ENCODE measurements at places on chromosomes 11 and 22.
A peak's percentile ranks its signal among the peaks of the same experiment; 100 is the strongest.

DNA sequence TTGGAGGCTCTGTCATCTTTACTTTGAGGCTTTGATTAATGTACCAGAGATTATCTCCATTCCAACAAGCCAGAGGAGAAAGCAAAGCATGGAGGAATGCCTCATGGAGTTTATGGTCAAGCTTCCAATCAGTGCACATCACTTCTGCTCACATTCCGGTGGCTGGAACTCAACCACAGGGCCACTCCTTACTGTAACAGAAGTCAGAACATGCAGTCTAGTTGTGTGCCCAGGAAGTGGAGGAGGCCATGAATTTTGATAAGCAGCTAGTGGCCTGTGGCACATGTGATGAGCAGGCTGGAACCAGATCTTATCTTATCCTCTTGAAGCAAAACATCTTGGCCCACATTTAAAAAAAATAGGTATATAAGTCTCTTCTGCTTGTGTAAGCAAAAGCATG, 258.9 kb upstream of the ARHGAP20 start:
- DNase-seq, result no peak

- no peak for DNase-seq
Observed at GRCh38 chr11:70713988-70714665, 315.8 kb downstream of the CTTN start.

DNA sequence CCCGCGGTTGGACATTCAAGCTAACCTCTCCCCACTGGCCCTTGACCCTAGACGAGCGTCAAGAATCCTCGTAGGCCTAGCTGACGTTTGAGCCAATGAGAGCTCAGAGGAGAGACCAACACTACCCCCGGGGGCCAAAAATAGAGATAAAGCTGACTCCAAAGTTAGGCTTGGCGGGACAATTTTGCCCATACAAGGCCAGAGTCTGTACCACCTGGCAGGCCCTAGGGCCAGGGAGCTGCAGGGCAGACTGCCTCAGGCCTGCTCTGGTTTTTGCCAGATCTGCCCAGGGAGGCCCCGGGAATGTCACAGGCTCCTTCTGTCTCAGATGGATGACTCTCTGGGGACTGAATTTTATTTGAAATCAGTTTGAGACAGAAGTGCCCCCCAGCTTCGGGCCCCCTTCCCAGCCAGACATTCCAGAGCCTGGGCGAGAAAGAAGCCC, 40.8 kb upstream of the ACCSL start:
- DNase-seq, result no peak

DNA sequence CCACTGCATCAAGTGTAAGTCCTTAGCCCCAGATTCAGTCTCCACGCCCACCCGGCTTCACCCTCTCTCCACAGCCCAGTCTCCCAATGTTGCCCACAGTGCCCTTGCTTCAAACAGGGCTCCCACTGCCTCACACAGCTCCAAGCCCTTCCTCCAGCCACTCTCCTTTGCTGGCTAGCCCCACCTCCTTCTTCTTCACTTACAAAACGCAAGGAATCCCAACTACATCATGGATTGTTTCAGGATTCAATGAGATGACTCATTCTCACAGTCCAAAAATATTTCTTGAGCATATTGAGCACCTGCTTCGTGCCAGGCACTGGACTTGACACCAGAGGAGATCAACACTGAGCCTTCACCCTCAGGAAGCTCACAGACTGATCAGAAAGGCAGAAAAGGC, 533.5 kb downstream of the BUD13 start:
- no peak for DNase-seq

GRCh38 chr11:76798202-76798581, 15.0 kb downstream of the TSKU start:
- DNase-seq, result no peak

GRCh38 chr22:39985383-39986035, 9.2 kb upstream of the FAM83F start:
- DNase-seq, result no peak

DNA sequence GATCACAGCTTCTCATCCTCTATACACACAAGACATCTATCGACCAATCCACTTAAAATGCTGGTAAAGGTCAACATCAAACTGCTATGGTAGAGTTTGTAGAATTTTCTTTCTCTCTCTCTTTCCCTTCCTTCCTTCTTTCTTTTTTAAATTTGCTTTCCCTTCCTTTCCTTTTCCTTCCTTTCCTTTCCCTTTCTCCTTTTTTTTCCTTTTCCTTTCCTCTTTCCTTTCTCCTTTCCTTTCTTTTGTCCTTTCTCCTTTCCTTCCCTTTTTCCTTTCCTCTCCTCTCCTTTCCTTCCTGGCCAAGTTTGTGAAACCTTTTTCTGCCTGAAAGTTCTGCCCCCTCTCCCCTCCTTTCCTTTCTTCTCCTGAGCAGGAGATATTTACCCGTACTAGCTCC, 3.1 kb downstream of the C11orf97 start:
- no peak for DNase-seq

DNA sequence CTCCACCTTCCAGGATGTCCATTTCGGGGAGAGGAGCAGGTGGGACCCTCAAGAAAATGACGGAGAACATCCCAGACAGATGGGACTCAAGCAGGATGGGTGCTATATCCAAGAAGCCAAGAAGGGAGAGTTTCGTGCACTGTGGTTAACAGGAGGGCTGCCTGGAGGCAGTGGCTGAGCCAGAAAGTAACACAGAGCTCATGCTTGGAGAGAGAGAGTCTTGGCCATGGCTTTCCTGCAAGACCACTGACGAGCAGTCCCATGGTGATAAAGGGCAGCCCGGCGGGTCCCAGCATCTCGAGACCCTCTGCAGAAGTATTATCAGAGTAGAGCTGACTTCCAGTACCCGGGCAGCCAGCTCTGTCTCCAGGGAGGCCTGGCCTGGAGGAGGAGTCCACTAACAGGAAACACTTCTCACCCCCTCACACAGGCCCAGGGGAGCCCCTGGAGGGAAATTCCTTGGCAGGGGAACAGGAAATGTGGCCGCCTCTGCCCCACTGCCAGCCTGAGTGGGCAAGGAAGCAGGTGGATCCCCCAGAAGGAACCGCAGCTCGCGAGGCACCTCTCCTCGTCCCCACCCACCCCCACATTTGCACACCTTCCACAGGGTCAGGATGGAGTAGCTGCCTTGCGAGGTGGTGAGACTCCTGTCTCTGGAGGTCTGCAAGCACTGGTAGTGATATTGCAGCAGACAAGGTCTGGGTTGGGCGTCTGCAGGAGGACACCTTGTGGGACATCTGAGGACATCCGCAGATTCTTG, 32.2 kb downstream of the CYTH4 start:
- peak; percentile 38 for DNase-seq

All from activated CD4-positive, alpha-beta memory T cell treated with anti-CD3 and anti-CD28 coated beads, Interleukin-2, amount 10 ng/mL, durations not matched to agents 7 days and 5 days (primary cell).